ENCODE measurements at places on chromosomes 13 and 19.

- DNase-seq = no peak
These were observed 25.4 kb downstream of the ATP8B3 start for GRCh38 chr19:1786668-1787067.

GRCh38 chr19:51702103-51702824 is 9.1 kb downstream of the SPACA6 start:
- peak; percentile 35 for DNase-seq

DNA sequence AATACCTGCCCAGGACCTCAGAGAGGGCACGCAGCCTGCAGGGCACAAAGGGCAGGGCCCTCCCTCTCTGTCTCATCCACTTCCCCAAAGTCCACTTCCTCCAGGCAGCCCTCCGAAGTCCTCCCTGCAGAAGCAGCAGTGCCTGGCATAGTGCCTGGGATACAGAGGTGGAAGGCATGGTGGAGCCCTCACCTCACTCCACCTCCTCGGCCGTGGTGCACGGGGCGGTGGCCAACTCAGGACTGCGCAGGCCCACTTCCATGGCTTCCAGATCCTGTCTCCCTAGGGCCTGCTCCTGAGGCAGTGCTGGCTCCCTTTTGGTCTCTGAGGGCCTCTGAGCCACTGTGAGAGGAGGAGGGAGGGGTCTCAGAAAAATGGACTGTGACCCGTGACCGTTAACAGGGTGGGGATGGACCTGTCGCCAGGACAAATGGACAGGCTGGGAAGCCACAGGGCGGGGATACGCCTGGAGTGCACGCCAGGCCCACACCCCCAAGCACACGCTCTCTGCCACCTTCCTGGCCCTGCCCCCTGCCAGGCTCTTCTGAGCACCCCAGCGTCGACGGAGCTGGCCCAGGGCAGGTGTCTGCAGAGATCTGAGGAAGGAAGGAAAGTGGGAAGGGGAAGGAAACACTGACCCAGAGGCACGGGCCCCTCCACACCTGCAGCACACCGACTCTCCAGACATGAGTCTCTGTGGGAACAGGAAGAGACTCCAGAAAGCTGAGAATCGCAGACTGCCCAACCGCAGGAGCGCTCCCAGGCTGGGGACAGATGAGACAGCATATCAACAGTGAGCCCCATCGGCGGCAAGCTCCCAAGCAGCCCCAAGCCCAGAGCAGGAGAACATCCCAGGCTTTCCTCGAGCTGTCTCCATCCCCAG is 8.4 kb downstream of the REXO1 start:
- DNase-seq = no peak

DNA sequence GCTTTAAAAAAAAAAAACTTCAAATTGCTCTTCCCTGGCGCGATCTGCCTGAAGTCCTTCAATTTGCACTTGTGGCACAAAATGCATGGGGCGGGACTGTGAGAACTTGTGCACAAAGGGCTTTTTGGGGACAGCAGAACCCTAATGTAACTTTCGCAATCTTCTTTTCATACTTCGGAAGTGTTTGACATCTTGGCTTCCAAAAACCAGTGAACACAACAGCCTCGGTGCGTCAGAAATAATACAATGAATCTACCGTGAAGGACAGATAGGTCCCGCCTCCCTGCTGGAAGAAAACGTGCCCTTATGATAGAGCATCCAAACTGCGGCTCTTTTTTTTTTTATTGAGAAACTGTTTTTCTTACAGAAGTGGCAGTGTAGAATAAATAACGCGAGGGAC is 36.6 kb downstream of the KLF2 start:
- DNase-seq = no peak

DNA sequence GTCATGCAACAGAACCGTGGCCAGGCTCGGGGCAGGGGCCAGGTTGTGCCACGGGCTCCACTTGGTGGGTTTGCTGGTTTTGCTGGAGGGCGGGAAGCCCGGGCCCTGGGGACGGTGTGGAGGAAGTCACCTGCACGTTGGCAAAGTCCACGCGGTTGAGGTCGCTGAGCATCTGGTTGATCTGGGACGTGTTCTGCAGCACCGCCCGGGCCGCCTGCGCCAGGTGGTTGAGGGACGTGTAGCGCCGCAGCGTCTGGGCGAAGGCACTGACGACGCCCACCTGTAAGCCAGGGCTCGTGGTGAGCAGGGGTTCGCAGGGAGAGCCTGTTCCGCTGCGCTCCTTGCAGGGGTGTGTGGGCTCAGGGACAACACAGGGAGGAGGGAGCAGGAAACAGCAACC is 24.7 kb upstream of the RANBP3 start:
- no peak for DNase-seq

GRCh38 chr19:32615569-32615968 is 34.6 kb downstream of the PDCD5 start:
- DNase-seq = no peak

DNA sequence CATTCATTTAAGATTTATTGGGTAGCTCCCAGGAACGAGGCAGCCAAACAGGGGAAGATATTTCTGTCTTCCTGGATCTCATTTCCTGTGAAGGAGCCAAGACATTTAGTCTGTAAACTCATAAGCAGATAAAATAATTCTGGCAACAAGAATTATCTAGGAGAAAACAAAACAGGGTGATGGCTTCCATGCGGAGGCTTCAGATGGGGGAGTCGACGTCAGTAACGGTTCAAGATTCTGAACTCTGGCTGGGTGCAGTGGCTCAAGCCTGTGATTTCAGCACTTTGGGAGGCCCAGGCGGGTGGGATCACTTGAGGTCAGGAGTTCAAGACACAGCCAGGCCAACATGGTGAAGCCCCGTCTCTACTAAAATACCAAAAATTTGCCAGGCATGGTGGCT is 1.3 kb downstream of the GNA15 start:
- DNase-seq = no peak

DNA sequence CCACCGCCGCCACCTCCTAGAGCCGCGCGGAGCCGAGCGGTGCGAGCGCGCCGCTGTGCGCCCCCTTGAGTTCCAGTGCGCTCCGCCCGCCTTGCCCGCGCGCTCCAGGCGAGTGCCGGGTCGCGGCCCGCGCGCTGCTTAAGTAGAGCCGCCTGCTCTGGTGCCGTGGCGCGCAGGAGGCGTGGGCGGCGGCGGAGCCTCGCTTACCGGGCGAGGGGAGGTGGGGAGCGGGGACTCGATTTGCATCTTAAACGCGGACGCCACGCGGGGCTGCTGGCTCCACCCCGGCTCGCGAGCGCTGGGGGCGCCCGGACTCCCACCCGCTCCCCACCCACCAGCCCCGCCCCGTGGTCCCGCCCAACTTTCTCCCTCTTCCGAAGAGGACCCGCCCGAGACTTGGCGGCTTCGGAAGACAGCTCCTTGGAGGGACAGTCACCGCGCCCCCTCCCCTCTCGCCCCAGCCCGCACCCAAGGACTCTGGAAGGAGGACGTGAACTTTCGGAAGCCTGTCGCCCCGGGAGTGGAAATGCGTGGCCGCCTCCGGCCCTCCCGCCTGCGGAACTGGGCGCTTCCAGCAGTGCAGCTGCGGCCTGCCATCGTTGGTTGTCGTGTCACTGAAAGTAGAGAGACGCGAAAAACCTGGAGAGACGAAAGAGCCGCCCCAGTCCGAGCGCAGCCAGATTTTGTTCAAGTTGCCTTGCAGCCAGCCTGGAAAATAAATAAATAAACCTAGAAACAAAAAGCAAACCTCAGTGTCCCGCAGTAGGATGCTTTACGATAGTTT is at the start of gene KCTD12:
KCTD12 (minus strand) TSS at position 114 of the 784 bp plus-strand sequence. CDS start 257 bp downstream, outside the sequence.
- DNase-seq = peak; percentile 33

DNA sequence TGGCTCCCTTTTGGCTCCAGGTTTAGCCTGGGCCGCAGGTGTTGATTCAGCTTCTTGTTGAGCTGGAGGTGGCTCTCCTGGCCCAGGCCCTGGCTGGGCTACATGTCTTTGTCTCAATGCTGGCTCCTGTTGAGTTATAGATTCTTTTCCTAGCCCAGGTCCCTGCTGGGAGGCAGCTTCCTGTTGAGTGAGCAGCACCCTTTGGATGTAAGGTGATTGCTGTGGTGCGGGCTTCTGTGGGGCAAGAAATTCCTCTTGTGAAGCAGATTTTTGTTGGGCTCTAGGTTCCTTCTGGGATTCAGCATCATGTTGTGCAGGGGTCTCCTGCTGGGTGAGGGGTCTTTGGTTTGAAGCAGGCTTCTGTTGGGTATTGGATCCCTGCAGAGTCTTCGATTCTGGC is 545 bp downstream of the LIPE start:
- DNase-seq = no peak

GRCh38 chr19:10230173-10230860 is 814 bp downstream of the S1PR2 start:
- no peak for DNase-seq

GRCh38 chr13:32426990-32427851 is 709 bp downstream of the N4BP2L1 start:
- no peak for DNase-seq

GRCh38 chr19:58581227-58582141 is 8.3 kb upstream of the MZF1 start:
- DNase-seq = peak; percentile 54

DNA sequence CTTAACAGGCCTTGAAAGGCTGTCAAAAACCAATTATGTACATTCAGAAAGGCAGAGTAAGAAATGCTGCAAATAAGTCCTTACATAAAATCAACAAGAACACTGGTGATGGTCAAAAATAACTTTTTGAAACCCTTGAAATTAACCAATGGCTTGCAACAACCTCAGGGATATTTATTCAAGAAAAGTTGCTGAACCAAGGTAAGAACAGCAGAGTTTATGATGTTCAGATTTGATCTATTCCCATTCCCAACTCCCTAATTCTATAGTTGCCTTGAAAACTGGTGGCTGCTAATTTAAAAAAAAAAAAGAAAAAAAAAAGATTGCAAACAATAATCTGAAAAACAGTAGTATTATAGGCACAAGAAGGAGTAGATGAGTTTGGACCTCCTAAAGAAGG is 109.8 kb upstream of the UFM1 start:
- DNase-seq = no peak

DNA sequence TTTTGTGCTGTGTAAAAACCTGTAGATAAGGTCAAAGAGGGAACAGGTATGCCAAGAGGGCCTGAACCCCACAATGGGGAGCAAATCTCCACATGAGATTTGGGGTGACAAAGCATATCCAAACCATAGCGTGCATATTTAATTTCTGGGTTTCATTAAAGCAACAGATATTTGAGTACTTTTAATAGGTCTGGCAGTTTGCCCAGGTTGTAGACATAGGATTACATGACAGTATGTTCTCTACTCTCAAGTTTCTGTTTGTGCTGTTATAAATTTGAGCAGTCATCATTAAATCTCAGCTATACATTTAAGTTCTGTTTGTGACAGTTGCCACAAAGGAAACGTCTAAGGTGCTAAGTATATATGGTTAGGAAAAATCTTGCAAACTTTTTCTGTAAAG is 236.4 kb downstream of the ATP8A2 start:
- DNase-seq = no peak

GRCh38 chr19:6797646-6798045 is 25.1 kb downstream of the VAV1 start:
- DNase-seq = no peak

GRCh38 chr13:60944016-60944415 is 471.6 kb downstream of the PCDH20 start:
- DNase-seq = no peak

GRCh38 chr13:102907016-102907756 is 61.4 kb downstream of the ERCC5 start:
- DNase-seq = no peak

DNA sequence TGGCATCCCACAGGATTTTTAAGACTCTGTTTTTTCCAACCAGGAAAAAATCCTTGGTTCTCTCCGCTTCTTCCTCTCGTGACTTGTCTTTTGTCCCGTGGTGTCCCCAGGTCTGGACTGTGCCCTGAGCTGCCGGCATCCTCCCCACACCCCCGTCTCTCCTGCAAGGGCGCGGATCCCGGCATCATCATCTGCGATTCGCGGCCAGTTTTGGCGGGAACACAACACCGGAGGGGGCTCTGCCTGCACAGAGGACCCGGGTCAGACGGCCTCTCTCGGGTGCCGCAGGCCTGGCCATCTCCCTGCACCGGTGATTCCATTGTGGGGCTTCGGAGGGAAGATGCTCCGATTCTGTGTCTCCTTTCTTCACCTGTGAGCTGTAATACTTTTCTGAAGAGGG is 18.8 kb upstream of the GAS6 start:
- no peak for DNase-seq

DNA sequence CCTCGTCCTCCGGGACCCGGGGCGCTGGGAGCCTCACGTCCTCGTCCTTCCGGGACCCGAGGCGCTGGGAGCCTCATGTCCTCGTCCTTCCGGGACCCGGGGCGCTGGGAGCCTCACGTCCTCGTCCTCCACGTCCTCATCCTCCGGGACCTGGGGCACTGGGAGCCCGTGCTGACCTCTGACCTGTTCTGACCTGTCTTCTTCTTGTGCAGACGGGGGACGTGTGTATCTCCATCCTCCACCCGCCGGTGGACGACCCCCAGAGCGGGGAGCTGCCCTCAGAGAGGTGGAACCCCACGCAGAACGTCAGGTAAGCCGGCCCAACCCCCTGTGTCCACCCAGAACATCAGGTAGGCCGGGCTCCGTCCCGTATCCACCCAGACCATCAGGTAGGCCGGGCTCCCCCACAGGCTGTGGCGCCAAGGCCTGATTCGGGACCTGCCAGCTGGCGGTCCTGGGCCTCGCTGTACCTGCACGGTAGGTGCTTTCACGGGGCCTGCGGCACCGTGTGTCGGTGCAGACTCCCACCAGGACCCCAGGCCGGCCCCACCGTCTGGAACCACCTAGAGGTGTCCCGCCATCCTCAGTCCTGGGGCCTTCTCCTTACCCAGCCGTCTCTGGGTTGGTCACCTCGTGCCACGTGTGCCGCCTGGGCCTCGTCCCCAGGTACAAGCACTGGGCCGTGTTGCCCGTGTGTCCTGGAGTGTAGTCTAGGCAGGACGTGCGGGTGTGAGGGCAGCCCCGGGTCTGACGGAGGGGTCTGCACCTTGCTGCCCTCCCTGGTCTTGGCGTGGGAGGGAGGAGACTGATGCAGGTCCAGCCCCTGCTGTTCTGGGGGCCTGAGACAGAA is 4.7 kb downstream of the CDC34 start:
- no peak for DNase-seq

- DNase-seq = no peak
These were observed 212 bp downstream of the FFAR1 start for GRCh38 chr19:35347930-35348298.

GRCh38 chr13:71699342-71699741 is 167.7 kb downstream of the DACH1 start:
- DNase-seq = no peak

- no peak for DNase-seq
These were observed 116.6 kb upstream of the UQCRFS1 start for GRCh38 chr19:29329460-29330134.

- DNase-seq = no peak
These were observed 178.8 kb upstream of the TMTC4 start for GRCh38 chr13:100853434-100853833.

DNA sequence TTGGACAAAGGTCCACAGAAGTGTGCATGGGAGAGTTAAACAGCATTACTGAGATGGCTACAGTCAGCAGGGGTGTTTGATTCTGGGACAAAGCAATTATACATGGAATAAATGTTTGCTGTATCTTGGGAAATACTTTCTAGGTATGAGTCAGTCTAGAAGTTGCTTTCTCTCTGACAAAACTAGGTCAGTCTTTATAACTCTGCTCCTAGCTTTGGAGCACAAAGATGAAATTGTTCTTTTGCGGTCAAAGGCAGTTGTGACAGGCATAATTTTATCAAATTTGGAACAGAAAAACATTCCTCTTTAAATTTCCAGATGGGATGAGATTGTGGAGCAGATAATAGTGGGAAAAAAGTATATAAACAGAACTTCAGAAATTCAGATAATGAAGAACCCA is 1045.4 kb upstream of the MIR17HG start:
- peak; percentile 25 for DNase-seq
